Thymus (tissue), 14 donors: ENCODE measurements at places on chromosomes 11 and 22. TPM values are rescaled to one million over a fixed set of nuclear protein-coding genes. Genes with fewer than 3 reads are reported as not detected.

GRCh38 chr22:46123694-46124382 lies 26.5 kb upstream of the PPARA start:
- DNase-seq, result no peak

GRCh38 chr11:122816761-122817520 lies 21.4 kb upstream of the CRTAM start:
- no peak for DNase-seq

DNA sequence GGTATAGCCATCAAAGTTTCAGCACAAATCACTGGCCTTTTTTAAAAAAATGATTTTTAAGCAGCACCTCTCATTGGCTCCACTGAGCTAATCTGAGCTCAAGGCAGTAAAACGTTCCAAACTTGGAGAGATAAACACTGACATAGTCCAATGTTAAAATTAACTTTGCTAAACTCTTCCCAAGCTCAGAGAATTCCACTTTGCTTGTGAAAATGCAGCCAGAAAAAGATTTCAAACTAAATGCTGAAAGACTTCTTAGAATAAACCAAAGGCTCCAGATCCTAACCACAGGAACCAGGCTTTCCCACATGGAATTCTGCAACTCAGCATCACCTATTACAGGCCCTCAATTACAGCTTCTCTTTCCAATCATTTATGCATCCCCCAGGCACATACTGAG lies 84.7 kb upstream of the GDPD4 start:
- no peak for DNase-seq

GRCh38 chr11:27194976-27195375 lies 154.4 kb downstream of the BBOX1 start:
- DNase-seq, result no peak

- no peak for DNase-seq
Observed at GRCh38 chr11:55324500-55324899, 18.5 kb upstream of the OR4A16 start.

- no peak for DNase-seq
Observed at GRCh38 chr11:131471976-131472375, 101.6 kb downstream of the NTM start.

DNA sequence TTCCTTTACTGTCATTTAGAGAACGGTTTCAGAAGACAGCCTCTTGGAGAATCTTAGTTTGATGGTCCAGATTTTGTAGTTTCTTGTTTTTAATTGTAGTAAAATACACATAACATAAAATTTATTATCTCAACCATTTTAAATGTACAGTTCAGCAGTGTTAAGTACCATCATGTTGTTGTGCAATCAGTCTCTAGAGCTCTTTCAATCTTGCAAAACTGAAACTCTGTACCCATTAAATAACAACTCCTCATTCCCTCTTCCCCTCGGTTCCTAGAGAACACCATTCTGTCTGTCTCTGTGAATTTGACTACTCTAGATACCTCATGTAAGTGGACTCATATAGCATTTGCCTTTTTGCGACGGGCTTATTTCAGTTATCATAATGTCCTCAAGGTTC lies 69.8 kb downstream of the GRIK4 start:
- DNase-seq, result no peak

GRCh38 chr22:46773076-46773475 lies 10.6 kb downstream of the TBC1D22A start:
- peak; percentile 37 for DNase-seq

- DNase-seq, result no peak
Observed at GRCh38 chr11:109306322-109306721, 115.7 kb upstream of the C11orf87 start.

- DNase-seq, result no peak
Observed at GRCh38 chr11:71438650-71439049, 9.5 kb downstream of the DHCR7 start.

DNA sequence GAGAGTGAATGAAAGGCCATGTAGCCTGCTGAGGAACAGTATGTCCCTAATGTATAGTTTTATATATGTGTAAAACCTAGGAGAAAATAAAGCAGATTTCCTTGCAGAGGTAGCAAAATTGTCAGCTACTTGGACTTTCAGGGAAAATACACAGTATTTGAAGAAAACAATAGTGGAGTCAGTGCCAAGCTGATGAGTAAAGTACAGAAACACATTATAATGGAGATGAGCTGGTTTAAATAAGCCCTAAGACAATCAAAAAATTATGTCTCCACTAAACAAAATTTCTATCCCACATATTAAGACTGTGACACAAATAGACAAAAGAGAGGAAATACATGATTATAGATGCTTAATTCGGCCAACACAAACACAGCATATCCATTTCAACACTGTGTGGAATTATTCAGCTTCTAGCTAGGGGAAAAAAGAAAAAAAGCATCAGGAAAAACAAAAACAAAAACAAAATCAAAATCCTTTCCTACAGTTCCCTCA lies 75.9 kb downstream of the MAML2 start:
- DNase-seq, result no peak

DNA sequence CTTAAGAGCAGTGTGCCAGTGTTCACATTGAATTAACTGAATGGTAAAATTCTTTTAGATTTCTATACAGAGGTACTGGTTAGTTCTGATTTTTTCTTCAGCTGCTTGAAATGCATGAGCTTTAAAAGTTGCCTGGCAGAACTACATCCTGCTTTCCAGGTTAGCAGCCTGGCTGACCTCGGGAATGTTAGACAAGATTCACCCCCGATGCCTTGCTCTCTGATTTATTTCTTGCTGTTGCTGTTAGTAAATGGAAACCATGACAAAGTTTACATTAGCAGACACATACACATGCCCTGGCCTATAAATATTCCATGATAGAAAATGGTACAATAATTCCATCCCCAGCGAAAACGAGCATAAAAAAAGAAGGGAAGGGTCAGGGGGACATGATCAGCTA lies 47.0 kb downstream of the WT1 start:
- DNase-seq, result no peak

The CD3D gene
- 1,261 TPM for total RNA-seq

The TSGA10IP gene
- total RNA-seq, result 0.09 TPM

The DNAJB7 gene
- not detected for total RNA-seq

The CD248 gene
- total RNA-seq, result 3.0 TPM

The GAS2 gene
- 3.1 TPM for total RNA-seq

The C11orf58 gene
- 212 TPM for total RNA-seq
